NCI-H1417 treated with DMSO at 0.1 percent for 48 hours (cell line): ENCODE measurements at places on chromosomes 6 and 20.

DNA sequence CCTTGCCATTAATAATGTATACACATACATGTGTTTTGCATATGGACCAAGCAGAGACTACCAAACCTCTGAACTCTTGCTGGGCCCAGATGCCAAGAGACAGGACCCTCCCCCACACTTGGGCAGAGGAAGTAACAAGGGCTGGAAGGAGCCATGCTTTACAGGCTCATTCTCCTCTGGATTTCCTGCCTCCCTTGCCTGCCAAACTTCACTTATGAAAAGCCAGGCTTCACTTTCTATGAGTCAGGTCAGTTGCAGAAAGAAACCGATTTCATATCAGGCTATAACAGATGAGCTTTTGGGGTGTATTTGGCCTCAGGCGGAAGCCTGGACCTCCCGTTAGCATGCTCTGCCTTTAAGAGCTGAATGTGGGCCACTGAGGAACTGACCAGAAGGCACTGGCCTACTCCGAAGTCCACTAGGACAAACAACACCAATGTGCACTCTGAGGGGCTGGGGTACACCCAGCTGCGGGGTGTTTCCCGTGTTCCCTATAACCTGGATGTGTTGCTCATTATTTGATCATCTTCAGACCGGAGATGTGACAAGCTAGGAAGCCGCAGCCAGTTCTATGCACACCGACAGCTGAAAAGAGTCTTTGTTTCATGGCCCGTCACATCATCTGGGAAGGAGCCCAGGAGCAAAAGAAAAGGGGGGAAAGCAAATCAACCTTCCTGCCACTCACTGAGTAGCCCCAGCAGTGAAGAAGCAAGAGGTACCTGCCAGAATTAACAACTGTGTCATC is 28.5 kb downstream of the HAO1 start:
- DNase-seq: no peak

GRCh38 chr6:105091140-105091829 is 88.5 kb downstream of the POPDC3 start:
- DNase-seq: no peak

DNA sequence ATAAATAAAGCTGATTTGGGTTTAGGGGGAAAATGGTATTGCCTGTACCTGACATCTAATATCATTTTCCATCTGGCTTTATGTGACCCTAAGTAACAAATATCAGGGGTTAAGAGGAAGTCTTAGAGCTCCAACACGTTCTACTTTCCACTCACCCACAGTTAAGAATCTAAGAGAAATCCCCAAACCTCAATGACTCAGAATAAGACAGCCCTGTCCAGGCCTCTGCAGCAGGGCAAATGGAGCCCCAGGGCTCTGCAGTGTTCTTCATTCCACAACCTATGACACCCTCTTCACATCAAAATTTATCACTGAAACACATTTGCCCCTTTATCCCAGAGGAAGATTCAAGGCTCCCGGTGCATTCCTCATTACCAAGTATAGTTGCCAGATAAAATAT is 20.3 kb upstream of the TENT5A start:
- no peak for DNase-seq

DNA sequence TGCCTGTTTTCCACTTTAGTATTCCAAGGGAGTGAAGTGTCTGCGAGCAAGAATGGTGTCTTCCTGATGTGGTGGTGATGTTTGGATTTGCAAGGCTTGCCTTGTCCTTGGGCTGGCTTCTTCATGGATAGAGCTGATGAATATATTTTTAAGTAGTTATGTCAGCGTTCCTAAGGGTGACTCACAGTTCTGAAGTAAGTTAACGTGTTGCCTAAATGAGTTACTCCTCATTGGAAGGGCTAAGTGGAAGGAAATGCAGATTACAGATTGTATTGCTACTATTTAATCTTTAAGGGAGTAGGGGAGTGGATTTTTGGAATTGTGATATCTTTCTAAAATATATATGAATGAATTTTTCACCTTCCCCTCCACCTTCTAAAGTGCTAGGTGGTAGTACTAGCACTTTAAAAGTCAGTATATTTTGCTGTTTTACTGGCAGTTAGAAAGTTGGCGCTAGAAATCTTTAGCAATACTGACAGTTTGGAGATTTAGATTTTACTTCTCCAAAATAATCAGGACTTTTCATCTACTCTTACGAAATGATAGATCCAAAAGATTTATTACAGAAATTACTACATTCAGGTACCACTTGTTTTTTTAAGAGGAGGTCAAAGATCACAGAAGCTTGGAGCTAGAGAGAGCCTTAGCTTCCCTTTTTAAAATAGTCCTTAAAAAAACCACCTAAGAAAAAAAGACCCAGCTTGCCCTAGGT is 197.4 kb downstream of the JARID2 start:
- no peak for DNase-seq

GRCh38 chr6:124432620-124433019 is 529.6 kb upstream of the RNF217 start:
- DNase-seq: no peak

GRCh38 chr6:17584241-17584803 is 15.8 kb upstream of the FAM8A1 start:
- DNase-seq: peak; percentile 60

DNA sequence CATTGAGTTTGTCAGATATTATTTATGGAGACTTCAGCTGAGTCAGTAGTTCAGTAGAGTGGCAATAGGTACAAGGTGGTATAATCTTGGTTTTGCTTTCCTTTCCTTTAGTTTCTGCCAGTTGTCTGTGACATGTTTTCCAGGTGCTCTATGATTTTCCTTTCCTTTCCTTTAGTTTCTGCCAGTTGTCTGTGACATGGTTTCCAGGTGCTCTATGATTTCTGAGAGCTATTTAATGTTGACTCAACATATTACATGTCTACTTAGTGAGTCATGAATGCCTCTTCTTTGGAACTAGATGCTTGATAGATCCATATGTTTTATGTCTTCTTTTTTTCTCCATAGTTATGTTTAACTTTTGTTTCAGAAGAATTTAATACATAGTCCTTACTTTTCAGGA is 186.4 kb upstream of the DEFB112 start:
- DNase-seq: no peak

DNA sequence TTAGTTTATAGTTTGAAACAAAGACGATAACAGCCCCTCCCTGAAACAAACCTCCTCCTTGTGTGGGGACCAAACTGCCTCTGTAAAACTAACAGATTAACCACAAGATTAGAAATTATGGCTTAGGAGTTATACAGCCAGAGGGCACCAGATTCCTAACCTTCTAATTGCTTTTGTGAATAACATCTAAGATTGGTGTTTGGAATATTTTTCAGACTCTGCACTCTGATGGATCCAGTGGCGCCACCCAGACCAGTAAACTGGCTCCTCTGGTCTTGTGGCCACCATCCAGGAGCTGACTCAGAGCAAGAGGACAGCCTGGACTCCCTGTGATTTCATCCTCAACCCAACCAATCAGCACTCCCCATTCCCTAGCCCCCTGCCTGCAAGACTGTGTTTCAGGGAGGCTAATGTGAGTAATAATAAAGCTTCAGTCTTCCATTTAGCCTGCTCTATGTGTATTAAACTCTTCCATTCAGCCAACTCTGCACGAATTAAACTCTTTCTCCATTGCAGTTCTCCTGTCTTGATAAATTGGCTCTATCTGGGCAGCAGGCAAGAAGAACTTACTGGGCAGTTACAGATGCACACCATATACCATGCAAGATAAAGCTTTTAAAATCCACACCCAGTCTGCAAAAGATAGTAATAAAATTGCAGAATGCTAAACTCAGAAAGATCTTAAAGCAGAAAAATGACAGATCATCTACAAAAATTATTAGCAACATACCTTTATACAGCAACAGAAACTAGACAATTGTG is 58.5 kb upstream of the SLC22A16 start:
- no peak for DNase-seq

- DNase-seq: no peak
These were observed 14.1 kb downstream of the SNX14 start for GRCh38 chr6:85579581-85579980.

DNA sequence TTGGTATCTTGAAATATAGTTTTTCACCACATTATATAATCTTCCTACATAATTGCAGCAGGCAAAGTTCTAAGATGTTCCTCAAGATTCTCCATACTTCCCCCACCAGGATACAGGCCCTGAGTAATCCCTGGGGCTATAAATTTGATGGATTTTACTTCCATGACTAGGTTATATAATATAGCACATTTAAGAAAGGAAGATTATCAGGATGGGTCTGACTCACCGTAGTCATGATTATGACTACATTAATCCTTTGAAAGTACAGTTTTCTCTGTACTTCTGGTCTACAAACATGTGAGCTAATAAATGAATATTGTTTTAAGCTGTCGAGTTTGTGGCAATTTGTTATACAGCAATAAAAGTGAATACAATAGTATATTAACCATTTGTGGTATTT is 122.5 kb downstream of the MACROD2 start:
- DNase-seq: no peak

DNA sequence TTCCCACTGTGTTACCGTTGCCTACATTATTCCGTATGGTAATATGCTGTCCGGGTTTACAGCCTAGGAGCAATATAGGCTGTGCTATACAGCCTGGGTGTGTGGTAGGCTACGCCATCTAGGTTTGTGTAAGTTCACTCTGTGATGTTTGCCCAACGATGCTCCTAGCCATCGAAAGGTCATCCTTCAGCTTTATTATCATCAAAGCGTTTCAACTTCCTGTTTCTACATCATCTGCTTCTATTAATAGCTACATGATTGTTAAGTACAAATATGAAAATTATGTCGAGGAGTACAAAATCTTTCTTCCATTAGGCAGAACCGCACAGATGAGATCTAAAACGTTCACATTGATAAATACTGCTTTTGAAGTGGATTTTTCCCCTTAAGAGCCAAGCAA is 69.9 kb downstream of the PPP1R14C start:
- no peak for DNase-seq

GRCh38 chr6:13924949-13925881 is at the start of gene RNF182:
Gene RNF182, plus strand, starts transcription at chr6:13924952. Its CDS starts 52,168 bp downstream, at chr6:13977120.
- no peak for DNase-seq

DNA sequence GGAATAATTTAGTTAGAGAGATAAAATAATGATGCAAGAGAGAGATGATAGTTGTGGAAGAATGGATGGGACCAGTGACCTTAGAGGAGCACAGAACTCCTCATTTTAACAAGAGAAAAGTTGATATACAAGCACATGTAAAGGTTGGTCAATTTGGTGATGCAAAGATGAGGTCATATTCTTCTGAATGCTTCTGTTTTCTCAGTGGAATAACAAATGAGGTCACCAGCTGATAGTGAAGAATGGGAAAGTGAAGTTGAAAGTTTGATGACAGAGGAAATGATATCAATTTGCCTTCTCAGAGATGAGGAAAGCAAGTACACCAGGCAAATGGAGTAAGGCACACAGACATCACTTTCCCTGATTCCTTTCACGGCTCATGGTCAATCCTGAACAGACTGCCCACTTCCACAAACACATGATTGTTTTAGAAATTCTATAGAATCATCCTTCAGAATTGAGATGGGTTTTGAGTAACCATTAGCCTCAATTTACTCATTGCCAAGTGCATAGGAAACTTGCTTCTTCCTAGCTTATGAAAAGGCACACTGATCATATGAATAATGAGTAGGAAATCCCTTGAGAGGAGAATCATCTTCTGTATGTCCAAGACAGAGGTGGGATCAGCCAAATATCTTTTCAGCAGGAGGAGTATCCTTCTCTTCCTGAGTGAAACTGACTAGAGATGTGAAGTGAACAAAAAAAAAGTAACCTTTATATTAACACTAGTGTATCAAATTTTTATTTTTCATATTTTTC is 82.4 kb upstream of the TCF21 start:
- no peak for DNase-seq

DNA sequence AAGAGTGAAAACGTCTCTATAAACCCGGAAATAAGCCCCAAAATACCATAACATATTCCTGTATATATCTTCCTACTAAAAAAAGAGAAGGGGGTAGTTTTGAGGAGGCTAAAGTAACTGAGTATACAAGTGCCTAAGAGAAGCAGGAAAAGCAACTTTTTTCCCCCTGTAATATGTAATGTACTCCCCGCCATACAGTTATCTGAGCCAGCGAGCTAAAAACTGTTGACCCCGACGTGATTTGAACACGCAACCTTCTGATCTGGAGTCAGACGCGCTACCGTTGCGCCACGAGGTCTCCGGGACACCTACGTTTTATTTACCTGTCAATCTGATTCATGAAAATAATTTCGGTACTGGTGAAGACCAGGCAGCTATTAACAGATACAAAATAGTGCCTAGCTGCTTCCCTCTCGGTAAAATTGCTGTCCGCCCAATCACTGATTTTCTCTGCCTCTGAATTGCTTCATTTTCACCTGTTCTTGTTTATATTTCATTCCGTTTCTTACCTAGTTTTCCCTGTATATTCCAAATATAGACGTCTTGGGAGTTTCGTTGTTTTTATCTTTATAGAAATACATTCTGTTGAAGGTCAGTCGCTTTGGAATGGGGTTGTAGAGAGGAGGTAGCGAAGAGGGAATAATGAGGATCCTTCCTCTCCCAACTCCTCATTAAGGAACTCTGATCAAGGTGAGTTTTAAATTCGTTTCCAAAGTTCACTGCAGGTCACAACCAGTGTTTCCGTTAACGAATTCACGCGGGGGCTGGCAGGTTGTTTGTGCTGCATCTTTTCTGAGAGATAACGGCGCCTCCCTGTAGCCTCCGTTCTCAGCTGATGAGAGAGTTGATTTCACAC is 33.6 kb upstream of the BTN3A2 start:
- DNase-seq: no peak

DNA sequence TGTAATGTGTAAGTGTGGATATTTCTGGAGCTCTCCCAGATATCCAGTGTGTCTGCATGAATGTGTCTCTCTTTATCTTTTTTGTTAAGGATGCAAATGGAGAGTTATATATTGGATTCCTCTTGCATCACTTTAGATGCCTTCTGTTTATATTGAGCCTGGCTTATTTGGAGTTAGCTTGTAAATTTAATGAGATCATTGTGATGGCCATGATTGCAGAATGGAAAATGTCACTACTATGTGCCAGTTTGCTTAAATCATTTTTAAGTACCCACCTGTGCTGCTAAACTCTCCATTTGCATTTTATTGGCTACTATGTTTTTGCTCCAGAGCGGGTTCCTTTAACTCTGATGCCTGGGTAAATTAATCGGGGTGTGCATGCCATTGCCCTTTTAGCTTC is 334.8 kb downstream of the UTRN start:
- DNase-seq: no peak

GRCh38 chr20:51560550-51561307 is 18.2 kb upstream of the NFATC2 start:
- no peak for DNase-seq

DNA sequence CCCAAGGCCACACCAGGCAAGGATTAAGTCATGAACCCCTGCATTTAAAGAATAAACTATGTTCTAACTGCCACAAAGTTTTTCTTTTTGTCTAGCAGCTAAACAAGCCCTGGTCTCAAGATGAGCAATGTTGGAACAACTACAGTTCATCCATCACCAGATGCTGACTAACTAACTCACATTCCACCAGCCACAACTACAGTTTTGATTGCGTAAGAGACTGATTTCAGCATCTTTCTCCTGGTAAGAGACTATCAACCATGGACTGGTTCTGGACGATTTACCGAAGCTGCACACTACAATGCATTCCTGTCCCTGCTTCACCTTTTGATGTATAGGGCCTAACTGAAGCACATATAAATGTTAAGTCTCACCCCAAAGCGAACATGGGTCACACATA is 43.0 kb downstream of the F13A1 start:
- DNase-seq: no peak
